ENCODE measurements at places on chromosomes 6 and 20. TPM values are rescaled to one million over a fixed set of nuclear protein-coding genes. Genes with fewer than 3 reads are reported as not detected.

DNA sequence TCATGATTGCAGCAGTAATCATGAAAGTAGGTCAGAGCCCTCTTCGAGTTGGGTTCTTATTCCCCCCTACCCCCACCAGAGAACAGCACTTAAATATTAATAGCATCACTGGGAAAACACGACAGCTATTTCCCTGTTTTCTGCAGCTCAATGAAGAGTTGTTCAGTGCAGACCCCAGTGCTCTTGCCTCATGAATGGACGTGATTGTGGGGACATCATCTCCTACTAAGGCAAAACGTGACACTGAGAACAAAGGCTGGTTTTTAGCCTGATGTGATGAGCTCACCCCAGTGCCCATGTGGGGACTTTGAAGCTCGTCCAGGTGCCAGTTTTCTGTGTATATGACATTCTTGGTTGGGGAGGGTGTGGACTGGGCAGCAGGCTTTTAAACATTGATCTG is 105.9 kb downstream of the SLC35F1 start:
- no peak for DNase-seq

GRCh38 chr6:49978332-49979226 is 9.2 kb upstream of the DEFB113 start:
- DNase-seq, result no peak

GRCh38 chr6:79453558-79454042 is 83.6 kb downstream of the LCA5 start:
- DNase-seq, result no peak

- no peak for DNase-seq
These were observed 113.6 kb upstream of the ID4 start for GRCh38 chr6:19723545-19723944.

DNA sequence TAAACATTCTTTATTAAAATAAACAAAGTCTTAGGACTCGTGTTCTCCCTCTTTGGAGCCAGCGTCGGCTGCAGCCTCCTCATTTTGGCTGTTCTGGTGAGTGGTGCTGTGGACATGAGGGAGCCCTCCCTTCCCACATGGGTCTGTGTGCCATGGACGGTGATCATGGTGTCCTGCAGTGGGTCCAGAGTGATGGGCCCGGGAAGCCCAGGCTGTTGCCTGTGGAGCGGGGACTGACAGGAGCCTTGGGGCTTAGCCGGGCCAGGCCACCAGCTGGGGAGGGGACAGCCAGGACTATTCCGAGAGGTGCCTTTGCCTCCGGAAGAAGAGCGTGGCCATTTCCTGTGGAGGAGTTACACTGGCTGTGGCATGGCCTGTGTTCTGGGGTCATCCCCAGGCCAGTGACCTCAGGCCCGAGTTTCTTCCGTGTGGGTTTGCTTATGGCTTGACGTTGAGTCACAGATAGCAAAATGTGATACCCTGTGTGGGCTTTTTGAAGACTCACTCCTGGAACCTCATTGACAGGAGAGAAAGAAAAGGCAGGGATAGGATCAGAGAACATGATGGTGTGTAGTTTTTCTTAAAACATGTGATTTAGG is 153.4 kb downstream of the DTNBP1 start:
- no peak for DNase-seq

- DNase-seq, result no peak
These were observed 142.2 kb downstream of the MOXD1 start for GRCh38 chr6:132259070-132259469.

GRCh38 chr20:21214431-21214830 is 88.5 kb downstream of the KIZ start:
- DNase-seq, result no peak

DNA sequence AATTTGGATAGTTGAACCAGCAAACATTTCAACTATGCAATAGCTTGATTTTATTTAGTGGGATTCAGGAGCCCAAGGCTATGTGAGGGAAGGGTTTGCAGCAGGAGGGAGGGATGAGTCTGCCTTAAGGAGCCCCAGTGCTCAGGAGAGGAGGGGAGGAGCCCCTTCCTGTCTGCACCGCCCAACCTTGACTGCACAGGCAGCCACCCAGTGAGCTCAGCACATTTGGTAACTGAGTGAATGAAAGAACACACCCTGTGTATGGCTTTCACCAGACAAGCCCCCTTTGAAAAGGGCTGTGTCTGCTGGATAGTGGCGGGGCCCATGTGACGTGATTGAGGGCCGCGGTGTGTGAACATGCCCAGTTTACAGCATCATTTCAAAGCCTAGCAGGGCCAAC is 17.0 kb downstream of the DACT2 start:
- DNase-seq, result no peak

The BAG2 gene
- 13.6 TPM for total RNA-seq

The AHCY gene
- total RNA-seq, result 122 TPM
